ENCODE measurements at places on chromosomes 2 and 18.

DNA sequence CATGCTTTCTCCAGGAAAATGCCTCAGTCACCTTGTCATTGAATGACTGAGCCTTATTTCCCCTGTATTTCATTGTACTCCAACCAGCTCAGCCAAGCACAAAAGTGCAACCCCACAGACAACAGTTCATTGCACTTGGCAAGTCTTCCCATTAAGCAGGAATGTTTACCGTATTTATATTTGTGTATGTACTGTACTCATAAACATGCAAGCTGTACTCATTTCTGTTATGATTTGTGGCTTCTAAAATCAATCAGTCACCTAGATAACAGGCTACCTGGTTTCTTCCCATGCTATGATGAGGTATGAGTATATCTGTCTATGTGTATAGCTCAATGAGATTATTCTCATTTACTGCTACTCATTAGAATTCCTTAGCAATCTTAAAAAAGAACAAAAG, 505.5 kb upstream of the FAM98A start:
- DNase-seq: no peak

GRCh38 chr2:235746257-235746934, 252.6 kb downstream of the AGAP1 start:
- peak; percentile 81 for DNase-seq

- DNase-seq: no peak
Measured at GRCh38 chr2:96848264-96848663, 4.4 kb upstream of the ANKRD23 start.

DNA sequence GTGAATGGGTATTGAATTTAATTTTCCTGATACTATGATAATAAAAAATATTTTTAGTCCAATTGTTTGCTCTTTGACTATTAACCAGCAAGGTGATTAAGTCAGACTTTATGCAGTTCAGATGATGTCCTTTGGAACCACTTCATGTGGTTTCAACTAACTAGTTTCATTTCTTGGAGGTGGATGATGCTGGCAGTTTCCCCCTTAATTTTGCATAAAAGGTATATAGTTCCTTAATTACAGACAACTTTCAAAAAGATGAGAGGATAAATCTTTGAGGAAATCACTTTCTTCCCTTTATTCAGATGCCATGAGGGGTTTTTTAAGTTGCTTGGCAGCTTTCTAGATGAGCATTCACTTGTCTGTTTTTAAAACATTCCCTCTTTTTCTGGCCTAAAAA, 223.1 kb downstream of the PHLPP1 start:
- DNase-seq: no peak

DNA sequence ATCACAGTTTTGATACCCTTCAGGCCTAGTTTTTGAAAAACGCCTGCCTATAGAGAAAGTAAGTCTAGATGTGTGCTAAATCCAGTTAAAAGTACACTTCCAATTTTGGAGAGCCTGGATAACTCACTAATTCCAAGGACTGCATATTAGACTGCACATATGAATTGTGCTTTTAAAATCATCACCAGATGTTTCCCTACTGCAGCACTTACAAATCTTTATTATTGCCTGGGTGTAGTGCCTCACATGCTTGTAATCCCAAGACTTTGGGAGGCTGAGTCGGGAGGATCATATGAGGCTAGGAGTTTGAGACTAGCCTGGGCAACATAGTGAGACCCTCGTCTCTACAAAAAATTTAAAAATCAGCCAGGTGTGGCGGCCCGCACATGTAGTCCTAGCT, 35.9 kb upstream of the HTR2B start:
- DNase-seq: no peak

DNA sequence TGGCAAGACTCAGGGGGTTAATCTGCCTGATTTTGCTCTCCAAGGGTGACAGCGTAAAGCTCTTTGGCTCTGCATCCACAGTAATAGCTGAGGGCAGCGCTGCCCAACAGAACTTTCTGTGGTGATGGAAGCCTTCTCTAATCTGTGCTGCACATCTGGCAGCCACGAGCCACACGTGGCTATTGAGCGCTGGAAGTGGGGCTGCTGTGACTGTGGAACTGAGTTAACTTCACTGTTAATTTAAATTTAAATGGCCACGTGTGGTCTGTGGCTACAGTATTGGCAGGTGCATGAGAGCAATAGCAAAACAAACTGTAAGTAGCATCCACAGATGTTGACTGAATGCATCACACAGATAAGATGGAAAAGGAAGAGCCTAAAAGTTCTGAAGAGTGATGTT, 47.3 kb upstream of the TMEM200C start:
- DNase-seq: no peak

GRCh38 chr18:11078491-11078890, 70.9 kb downstream of the PIEZO2 start:
- peak; percentile 45 for DNase-seq

DNA sequence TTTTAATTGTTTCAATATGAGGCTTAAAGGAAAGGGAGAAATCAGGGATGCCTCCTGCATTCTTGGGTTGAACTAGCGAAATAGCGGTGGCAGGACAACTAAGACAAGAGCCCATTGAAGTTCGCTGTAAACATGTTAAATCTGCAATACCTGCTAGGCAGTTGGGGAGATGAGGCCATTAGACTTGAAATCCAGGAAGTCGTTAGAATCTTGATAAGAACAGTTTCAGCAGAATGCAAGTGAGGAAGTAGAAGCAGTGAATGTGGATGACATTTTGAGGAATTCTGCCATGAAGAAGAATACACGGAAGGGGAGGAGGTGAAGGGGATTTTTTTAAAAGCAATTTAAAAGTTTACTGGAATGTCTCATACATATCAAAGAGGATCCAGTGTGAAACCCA, 109.7 kb downstream of the LPIN1 start:
- DNase-seq: no peak

DNA sequence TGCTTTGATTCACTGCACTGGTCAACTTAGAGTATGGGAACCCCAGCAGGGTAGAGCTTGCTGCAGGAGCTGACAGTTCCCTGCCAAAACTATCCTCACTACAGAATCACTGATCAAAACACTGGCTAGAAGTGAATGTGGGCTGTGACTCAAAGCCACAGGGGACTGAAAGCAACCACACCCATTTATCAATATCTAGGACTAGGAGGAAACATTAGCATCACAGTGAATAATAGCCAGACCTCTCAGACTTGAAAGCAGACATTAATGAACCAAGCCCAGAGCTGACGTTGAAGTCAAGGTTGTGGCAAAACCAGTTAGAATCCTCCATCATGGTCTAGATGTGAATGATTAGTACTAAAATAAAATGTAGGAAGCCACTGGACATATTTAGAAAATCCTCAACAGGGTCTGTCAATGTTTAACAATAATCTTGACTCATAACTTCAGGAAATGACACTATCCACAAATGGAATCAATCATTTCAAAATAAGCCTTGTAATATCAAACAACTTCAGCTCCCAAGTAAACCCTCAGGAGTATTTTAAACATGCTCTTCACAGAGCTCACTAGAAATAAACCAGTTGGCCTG, 131.4 kb downstream of the CDH20 start:
- DNase-seq: no peak

- DNase-seq: peak; percentile 38
Measured at GRCh38 chr2:43576981-43577892, 18.6 kb downstream of the THADA start.

DNA sequence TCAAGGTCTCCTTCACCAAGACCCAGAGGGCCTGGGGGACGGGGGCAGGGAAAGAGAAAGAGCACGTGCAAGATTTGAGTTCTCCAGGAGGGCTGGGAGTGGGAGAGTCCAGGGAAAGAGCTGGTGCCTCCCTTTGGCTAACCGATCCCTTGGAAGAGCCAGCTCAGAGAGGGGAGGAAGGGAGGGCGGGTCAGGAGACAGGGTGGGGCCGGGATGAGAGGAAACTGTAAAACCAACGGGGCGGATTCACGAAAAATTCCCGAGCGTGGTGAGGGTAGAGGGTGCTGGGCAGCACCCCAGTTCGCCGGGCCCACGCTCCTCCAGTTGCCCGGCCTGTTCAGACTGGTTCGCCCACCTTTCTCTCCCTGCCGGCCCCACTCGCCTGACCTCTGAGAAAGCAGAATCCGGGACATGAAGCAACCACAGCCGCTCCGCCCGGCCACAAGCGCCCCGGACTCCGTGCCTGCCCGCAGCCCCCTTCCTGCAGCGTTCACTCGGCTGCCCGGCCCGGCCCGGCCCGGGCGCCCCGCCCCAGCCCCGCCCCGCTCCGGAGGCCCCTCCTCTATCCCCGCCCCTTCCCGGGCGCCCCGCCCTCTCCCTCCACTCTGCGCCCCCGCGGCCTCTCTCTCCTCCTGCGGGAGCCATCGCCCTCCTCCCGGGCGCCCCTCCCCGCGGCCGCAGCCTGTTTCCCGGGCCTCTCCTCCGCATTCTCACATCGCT, 230.9 kb upstream of the SMAD2 start:
- DNase-seq: peak; percentile 91

- no peak for DNase-seq
Measured at GRCh38 chr2:18626958-18627650, 37.7 kb upstream of the NT5C1B start.

GRCh38 chr2:175371378-175371777, 189.9 kb upstream of the ATP5MC3 start:
- no peak for DNase-seq

- peak; percentile 9 for DNase-seq
Measured at GRCh38 chr2:239180526-239181073, 220.2 kb downstream of the HDAC4 start.

DNA sequence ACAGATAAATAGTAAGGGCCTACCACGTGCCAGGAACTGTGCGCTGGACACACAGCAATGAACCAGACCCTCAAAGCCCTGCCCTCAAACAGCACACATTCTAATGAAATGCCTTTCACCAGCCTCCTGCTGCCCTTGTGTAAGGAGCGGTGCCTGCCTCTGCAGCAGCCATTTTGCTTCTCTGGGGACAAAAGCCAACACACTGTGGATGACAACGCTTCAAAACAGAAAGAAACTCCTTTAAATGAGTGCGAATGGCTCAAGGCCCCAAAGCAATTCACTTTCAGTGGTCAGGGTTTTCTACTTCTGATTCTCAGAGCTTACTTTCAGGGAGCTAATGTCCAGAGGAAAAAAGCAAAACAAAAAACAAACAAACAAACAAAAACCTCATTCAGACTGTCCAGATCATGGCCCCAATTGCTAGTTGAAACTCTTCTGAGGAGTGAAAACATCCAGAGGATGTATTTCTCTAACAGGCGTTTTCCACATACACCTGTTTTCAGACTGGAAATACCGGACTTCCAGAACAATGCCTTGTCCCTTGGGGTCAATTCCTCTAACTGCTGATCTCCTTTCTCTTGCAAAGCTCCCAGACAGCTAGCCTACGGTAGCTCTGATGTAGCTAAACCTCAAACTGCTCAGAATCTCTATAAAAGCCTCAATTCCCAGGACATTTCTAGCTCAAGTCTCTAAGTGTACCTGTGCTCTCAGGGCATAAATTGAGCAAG, 323.3 kb upstream of the ZNF521 start:
- no peak for DNase-seq

DNA sequence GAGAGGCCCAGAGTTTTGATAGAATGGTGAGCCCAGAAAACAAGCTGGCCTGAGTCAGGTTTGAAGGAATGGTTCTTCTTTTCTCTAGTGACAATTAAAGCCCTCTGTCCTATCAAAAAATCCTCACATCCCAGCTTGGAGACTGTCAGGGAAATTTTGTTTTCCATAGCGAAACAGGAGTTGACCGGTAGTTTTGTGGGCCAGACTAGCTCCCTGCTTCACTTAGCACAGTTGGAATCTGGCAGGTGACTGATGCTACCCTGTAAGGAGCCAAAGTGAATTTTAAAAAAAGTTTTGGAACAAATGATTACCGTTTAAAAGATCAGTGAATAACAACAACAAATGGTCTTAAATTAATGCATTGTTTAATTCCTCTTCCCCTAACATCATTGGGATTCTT, 6.7 kb downstream of the NAB1 start:
- no peak for DNase-seq

DNA sequence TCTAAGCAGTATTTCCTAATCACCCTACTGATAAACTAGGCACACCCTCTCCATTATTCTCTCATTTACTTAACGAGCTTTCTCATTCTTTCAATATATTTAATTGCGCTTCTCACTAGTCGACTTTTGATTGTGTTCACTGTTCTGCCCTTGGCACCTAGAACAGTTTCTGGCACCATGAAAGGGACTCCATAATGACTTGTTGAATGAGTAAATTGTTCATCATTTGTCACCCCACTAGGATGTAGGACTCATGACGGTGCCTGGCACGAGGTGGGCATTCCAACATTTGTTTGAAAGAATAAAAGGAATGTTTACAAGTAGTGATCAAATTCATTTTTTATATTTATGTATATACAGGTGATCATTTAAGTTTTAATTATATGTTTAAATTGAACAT, 123.7 kb downstream of the DIS3L2 start:
- DNase-seq: no peak

DNA sequence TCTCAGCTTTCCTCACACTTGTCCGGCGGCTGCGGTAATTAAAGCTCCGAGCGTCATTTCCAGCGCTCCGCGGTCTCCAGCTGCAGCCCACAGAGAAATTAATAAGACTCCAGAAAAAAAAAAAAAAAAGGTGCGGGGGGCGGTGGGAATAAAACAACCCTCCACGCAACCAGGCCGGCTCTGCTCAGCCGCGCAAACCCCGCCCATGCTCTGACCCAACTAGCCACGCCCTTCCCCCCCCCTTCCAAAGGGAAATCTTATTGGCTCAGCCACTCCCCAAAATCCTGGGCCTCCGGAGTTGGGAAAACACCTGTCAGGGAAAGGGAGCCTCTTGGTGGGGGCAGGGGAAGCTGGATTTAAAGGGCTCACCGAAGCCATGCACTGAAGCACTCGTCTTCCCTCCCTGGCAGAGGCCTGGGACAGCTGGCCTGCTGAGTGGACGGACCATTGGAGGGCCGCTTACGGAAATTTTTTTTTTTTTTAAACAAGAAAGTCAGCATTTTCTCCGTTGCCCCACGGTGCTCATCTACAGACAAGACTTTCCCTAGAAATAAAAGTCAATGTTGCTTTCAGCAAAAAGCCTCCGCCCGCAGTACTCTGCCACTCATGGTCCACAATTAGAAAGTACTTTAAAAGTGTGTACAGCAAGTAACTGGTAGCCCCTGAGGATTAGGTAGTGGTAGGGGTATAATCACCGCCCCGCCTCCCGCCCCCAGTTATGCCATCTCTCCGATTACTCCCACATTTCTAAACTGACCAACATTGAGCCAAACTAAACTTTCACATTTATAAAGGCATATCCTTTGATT, 674 bp upstream of the ERBB4 start:
- peak; percentile 78 for DNase-seq

- no peak for DNase-seq
Measured at GRCh38 chr18:54159906-54160305, 64.6 kb downstream of the MBD2 start.

- DNase-seq: no peak
Measured at GRCh38 chr2:24466871-24467870, 23.9 kb upstream of the NCOA1 start.
